ENCODE measurements at places on chromosomes 11 and 22.

DNA sequence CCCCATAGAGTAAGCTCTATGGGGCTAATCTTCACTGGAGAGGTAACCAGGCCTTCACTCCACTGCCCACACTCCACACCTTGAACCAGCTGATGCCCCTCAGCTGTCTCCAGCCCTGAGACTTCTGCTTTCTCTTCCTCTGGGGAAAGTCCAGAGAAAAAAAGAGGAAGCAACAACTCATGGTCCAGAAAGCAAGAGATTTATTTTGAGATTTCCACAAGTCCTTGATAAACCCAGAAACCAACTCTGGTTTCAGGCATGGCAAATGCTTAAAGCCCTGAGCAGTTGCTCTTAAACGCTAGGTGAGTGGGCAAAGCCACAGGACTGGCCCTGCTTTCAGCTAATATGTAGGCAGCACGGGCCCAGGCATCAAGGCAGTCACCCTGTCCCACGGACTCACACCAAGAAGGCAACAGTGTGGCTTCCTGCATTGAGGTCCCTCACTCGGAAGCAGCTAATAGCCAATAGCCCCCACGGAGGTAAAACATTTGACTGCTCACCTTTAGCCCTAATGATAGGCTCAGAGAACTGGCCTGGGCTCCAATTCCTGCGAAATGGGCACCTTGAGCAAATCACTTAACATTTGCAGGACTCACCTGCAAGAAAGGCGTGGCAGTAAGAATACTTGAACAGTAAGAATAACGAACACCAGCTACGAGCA lies 4.3 kb downstream of the CYB561A3 start:
- no peak for DNase-seq

- DNase-seq, result no peak
Observed at GRCh38 chr22:49514211-49514610, 313.5 kb downstream of the BRD1 start.

DNA sequence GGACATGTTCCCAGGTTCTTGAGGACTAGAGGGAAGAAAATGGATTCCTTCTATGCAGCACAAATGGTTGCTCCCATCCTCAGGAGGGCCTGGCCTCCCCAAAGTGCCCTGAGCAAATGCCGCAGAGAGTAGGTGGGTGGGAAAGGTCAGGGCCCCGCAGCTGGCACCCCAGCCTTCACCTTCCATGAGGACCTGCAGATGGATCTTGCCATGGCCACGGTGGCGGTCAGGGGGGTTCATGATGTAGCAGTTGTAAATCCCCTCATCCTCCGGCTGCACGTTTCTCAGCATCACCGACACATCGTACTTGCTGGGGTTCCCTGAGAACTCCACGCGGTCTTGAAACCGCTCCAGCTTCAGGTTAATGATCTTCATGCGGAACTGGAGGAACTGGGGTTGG lies 8.5 kb downstream of the SCN2B start:
- DNase-seq, result no peak

DNA sequence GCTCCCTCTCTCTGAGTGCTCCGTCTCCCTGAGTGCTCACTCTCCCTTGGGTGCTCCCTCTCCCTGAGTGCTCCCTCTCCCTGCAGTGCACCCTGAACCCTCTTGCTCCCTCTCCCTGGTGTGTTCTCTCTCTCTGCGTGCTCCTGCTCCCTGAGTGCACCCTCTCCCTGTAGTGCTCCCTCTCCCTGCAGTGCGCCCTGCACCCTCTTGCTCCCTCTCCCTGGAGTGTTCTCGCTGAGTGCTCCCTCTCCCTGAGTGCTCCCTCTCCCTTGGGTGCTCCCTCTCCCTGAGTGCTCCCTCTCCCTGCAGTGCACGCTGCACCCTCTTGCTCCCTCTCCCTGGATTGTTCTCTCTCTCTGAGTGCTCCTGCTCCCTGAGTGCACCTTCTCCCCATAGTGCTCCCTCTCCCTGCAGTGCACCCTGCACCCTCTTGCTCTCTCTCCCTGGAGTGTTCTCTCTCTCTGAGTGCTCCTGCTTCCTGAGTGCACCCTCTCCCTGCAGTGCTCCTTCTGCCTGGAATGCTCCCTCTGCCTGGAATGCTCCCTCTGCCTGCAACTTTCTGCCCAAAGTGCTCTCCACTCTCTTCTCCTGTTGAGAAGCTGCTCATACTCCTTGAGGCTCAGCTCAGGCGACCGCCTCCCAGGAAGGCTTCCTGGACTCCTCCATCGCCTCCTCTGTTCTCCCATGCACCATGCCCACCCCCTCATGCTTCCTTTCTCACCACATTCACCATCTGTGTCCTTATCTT lies 48.4 kb upstream of the WNT7B start:
- DNase-seq, result no peak

DNA sequence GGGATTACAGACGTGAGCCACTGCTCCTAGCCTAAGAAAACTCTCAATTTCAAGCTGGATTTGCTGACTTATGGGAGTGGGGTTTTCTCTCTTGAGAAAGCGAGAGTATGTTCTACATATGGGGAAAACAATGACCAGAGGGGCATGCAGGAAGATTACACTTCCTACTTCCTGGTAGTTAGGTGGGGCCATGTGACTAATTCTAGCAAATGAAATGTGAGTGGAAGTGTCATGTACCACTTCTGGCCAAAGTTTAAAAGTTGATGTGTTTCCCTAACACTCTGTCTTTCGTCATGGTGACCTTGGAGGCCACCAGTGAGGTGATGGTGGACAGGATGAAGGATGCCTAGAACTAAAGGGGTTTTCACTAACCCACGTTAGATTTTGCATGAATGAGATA lies 50.5 kb downstream of the PARVG start:
- DNase-seq, result no peak

- no peak for DNase-seq
Observed at GRCh38 chr11:17188675-17189074, 19.1 kb downstream of the PIK3C2A start.

GRCh38 chr11:115147243-115147807 lies 356.9 kb downstream of the CADM1 start:
- no peak for DNase-seq

Data from stimulated activated CD4-positive, alpha-beta T cell treated with anti-CD3 and anti-CD28 coated beads, Interleukin-4, amount 100 ng/mL, for 48 hours (primary cell).